Activated CD4-positive, alpha-beta T cell treated with anti-CD3 and anti-CD28 coated beads for 4 hours (primary cell): ENCODE measurements at places on chromosomes 5 and 9.

DNA sequence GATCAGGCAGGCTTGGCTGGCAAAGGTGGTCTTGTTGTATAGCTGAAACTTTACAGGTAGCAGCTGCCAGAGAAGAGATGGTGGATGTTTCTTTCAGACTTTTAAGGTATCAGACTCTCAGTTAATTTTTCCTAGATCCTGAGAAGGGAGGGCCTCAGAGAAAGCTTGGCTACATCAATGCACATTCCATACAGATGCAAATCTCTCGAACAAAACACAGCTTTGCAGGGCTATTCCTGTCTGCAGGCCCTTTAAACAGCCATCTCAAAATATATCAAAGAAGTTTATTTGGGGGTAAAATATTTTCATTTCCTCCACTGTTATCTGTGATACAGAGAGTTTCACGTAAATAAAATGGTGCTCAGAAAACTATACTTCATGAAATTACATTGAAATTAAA, 1584.4 kb downstream of the EFNA5 start:
- no peak for DNase-seq

DNA sequence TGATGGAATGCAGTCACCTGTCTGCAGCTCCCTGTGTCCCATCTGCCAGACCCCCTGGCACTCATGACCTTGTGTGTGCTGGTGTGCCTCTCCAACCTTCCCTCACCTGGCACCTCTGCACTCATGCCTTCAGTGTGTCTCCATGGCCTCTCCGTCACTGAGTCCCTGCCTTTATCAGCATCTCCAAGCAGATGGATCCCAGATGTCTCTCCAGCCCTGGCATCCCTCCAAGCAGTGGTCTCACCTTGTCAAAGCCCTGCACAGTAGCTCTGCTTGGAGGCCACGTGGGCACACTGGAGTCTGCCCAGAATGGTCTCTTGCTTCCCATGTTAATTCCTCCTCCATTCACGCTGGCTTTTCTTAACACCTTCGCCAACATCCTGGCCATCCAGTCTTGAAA, 84.8 kb downstream of the DAP start:
- DNase-seq = no peak

- no peak for DNase-seq
Measured at GRCh38 chr5:62001640-62002039, 304.4 kb upstream of the KIF2A start.

GRCh38 chr9:136482046-136482792, 621 bp downstream of the SEC16A start:
- peak; percentile 32 for DNase-seq

DNA sequence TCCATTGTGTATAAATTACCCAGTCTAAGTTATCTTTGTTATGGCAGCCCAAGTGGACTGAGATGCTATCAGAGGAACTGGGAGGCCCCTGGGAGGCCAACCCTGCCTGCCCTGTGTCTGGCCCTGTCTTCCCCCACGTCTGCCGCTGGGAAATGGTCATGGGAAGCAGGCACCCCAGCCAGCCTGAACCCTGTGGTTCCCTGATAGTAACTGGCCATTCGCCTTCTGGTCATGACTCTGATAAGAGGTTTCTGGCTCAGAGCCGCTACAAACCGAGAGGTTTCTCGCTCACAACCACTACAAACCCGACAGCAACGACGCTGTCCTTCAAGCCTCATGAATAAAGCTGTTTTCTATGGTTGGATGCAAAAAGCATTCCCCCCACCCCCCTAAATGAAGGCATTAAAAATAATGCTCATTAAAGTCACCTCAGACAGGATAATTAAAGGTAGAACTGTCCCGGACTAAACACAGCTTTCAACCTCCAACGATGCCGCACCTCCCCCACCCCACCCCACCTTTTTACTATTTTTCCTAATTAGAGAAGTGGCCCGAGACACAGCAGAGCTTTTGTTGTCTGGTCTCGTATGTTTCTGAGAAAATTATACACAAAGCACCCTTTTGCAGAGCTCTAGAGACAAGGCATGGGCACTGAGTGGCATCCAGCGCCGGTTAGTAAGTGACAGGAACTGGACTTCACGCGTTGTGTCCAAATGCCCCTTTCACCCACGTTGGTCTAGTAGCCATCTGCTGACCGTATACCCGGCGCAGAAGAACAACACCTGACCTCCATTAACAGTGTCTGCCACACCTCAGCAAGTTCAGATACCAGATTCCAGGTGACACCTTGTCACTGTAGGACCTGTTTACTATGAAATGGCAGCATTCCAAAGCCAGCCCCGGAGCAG, 140.8 kb downstream of the COL23A1 start:
- DNase-seq = no peak

DNA sequence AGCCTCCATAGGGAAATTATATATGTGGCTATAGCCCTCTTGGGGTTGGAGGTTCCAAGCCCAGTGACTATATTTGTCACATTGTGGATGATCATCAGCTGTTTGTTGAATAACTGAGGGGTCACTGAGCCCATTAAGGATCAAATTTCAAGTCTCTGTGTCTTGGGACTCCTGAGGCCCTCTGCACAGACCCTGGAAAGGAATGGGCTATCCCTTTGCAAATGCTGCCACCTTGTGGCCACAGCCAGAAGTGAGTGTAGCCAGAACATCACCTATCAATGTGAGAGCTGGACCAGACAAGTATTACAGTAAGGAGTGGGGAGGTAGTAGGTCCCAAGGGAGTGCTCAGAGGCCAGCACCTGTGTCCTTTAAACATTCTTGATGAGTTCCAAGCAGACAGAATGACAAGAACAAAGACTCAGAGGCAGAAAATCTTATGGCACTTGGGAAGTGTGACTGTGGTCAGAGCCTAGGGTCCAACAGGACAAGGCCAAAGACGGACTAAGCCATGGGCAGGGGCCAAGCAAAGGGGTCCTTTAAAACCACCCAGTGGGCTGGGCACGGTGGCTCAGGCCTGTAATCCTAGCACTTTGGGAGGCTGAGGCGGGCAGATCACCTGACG, 8.2 kb downstream of the RPP25L start:
- DNase-seq = peak; percentile 84

DNA sequence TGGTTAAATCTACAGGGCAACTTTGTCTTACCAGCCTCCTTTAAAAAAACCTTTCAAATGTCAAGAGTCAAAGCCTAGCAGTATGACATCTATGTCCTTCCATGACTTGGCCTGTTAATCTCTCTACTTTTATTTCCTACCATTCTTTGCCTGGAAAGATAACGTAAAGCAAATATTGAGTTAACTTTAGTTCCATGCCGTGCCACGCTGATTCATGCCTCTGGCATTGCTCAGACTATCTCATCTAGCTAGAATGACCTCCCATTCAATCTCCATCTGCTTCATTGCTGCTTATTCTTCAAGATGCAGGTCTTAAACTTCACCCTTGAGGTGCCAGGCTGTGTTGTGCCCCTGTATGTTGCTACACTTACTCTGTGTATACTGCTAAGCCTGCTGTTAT, 729.8 kb downstream of the EFNA5 start:
- no peak for DNase-seq

- no peak for DNase-seq
Measured at GRCh38 chr5:101306391-101307137, 403.5 kb upstream of the ST8SIA4 start.

DNA sequence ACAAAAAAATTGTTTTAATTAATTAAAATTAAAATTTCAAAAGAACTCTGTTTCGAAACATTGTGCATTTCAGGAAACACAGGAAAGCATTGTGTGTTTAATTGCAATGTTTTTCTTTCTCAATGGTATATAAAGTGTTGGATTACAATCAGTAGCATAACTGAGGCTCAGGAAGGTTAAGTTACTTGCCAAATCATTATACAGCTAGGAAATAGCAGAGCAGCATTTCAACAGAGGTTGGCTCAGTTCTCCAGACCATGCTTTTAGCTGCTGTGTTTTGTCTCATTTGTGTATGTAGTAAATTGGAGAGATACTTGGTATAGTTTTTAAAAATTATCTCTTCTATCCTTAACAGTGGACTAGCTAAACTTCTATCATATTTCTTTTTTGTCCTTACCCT, 30.0 kb upstream of the CAMLG start:
- DNase-seq = no peak

DNA sequence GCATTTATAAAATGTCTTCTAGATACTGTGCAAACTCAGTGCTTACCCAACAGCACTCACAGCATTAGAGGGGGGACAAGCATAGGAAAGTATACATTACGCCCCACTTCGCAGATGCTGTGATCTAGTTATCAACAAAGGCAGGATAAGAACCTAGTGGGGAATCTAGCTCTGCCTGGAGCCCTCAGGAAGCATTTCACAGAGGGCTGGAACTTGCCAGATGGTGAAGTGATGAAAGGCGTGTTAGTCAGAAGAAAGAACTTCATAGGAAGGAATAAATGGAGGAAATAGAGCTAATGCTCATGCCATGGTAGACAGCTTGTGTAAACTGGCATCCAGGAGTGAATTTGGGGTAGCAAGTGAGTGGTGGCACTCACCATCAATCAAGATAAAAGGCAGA, 25.8 kb downstream of the DIRAS2 start:
- DNase-seq = no peak

- no peak for DNase-seq
Measured at GRCh38 chr5:93717162-93717561, 24.2 kb downstream of the POU5F2 start.

DNA sequence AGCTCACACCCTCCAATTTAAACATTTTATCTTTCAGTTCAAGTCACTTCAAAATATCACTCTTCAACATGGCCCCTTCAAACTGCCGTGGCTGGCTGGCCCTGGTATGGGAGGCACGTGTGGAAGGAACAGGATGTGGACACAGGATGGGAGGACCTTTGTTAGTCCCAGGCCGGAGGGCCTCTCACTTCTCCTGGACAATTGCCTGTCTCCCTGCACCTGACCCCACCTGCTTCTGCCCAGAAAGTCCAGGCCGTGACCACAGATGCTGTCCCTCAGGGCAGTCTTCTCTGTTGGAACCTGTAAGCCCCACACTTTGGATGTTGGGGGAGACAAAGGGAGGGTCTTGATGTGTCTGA, 19.4 kb downstream of the AMBP start:
- DNase-seq = no peak

DNA sequence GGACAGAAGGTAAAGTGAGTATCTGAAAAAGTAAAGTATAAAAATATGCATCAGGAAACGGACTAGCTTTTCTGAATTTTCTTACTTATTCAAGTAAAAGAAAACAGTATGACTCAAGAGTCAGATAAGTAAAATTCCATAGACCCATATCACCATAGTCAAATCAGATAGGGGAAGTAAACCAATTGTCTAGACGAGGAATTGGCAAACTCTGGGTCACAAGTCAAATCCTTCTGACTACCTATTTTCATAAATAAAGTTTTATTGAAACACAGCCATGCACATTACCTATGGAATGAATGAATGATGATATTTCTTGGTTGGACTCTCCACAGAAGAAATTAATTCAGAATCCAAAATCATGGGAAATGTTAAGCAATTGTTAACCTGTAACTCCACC, 59.1 kb upstream of the TMC1 start:
- DNase-seq = no peak

DNA sequence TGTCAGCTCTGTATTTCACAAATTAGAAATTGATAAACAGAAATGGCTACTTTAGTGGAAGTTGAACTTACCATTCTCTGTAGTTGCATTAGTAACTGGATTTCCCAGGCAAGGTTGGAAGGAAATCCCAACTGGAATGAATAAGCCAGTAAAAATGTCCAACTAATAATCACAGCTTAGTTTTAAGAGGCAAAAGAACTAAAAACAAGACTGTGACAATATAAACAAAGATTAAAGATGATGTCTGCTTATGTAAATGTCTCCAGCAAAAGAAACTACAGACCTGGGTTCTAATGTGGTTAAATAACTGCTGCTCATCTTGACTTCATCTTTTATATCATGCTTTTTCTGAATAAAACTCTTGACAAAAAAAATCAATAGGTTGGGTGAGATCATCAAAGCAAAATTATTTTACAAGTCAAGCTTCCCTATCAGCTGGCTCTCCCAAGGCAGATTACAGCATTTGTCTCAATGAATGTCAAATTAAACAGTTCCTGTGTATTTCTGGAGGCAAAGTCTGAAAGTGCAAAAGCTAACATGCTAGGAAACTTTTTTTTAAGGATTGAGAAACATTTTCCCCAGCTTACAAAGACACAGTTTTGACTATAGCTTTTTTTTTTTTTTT, 62.3 kb upstream of the HMHB1 start:
- DNase-seq = no peak

GRCh38 chr9:107708791-107709190, 219.2 kb upstream of the KLF4 start:
- DNase-seq = no peak

DNA sequence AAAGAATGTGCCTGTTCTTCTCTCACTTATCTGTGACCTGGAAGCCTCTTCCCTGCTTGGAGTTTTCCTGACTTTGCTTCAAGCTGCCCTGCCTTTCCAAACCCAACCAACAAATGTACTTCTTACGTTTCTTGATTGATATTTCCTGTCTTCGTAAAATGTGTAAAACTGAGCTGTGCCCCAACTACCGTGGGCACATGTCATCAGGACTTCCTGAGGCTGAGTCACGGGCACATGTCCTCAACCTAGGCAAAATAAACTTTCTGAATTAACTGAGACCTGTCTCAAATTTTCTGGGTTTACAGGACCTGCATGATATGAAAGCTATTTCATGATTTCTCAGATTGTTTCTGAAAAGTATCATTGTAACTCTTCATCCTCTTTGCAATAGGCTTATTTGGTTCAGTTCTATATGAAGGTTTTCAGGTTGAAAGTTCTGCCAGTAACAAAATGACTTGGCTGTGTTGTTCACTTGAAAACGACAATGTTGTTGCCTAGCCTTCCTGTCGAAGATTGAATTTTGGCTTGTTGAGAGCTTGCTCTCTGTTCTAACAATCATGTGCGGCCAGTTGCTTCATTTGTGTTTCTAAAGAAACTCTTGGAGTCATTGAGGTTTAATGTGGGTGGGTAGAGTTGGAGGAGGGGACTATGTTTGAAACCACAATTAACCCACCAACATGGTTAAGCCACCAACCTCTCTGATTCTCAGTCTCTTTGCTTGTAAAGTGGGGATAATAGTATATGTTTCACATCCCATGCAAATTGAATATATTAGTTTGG, 145.6 kb downstream of the FBXL7 start:
- DNase-seq = no peak

GRCh38 chr5:72434056-72434780, 73.0 kb downstream of the ZNF366 start:
- DNase-seq = no peak

DNA sequence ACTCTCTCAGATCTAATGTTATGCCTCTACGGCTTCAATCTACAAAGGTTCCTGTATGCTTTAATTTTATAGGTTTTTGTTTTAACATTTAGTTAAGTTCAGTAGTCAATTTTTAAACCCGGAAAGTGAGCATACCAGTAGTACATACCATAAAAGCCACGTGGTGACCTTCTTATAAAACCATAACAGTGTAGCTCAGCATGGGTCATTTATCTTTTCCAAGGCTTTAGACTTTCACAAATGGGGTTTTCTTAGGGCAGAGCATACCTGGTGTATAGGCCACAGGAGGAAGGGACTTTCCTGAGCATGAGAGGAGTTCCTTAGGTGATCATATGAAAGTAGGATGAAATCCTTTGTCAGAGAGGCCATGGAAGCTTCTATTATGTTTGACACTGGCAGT, 23.2 kb downstream of the ECM2 start:
- no peak for DNase-seq
